ENCODE measurements at places on chromosomes 5 and 9. TPM values are rescaled to one million over a fixed set of nuclear protein-coding genes. Genes with fewer than 3 reads are reported as not detected.

NIPAL4 gene
- not detected for total RNA-seq

UBE2B gene
- 246 TPM for total RNA-seq

CAVIN4 gene
- 50.9 TPM for total RNA-seq

REEP2 gene
- 6.6 TPM for total RNA-seq

PCDHB8 gene
- total RNA-seq, result 2.1 TPM

- no peaks in the 10 kb centered on the region for H3K4me1 ChIP-seq
- DNase-seq, result no peak
- H3K4me3 ChIP-seq, result no peak overlapping the region
- no peak overlapping the region for H3K27ac ChIP-seq
- no peaks in the 10 kb centered on the region for H3K27me3 ChIP-seq
- H3K36me3 ChIP-seq, result no peaks in the 10 kb centered on the region
These were observed 53.7 kb downstream of the TGFBR1 start for GRCh38 chr9:99158629-99159028.

DNA sequence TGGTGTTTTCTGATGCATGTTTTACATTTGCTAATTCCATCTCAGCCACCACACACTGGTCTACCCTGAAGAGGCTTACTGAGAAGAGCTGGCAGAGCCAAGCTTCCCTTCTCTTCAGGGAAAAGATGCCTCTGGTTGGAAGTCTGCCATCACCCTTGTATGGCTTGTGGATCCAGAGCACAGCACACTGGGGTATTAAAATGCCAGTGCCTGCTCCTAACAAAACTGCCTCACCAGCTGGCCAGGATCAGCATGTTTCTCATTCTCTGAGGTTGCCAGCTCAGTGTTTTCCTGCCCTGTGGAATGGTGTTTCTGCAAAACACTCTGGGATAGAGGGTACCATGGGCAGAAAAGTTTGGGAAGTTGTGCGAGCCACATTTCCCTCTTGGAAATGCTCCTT lies 31.6 kb upstream of the ZNF618 start:
- H3K4me1 ChIP-seq, result no peaks in the 10 kb centered on the region
- no peak for DNase-seq
- H3K27ac ChIP-seq, result no peak overlapping the region
- H3K36me3 ChIP-seq, result no peaks in the 10 kb centered on the region
- H3K27me3 ChIP-seq, result peaks cover 5% of the 10 kb centered on the region

DNA sequence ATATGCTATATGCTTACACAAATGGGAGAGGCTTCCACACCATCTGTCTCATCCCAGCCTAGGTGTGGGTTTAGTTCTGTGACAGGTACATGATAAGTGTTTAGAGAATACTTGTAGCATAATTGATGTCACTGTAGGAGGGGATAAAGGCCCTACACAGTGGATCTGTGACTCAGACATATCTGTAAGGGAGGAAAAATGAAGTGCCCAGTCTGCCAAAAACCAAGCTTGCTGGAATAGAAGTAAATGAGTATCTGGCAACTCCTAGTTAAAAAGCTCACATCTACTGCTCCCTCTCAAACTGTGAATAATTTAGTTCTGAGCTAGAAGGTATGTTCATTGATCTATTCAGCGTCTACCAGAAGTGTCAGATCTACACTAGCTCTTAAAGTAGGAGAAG lies 38.9 kb upstream of the FAM174A start:
- no peak overlapping the region for H3K4me3 ChIP-seq
- H3K27me3 ChIP-seq, result no peaks in the 10 kb centered on the region
- DNase-seq, result no peak
- H3K4me1 ChIP-seq, result no peaks in the 10 kb centered on the region
- no peak overlapping the region for H3K27ac ChIP-seq
- H3K36me3 ChIP-seq, result no peaks in the 10 kb centered on the region

DNA sequence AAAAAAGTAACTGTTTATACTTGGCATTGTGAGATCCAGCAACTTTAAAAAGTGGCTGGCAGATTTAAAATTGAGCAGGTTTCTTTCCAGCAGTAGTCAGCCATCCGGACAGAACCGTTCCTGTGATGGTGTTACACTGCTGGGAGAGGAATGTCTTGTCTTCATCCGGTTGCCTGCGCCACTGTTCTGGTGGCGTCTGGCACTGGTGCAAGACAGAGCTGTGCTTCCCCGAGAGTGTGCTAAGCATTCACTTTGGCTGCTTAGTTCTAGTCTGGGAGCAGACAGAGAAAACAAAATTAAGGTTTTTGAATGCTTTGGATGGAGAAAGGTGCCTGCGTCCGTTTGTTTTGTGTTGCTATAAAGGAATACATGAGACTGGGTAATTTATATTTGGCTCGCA lies 35.5 kb upstream of the CREBRF start:
- DNase-seq, result peak; percentile 37
- no peak overlapping the region for H3K4me3 ChIP-seq
- H3K36me3 ChIP-seq, result peaks cover 19% of the 10 kb centered on the region
- peaks cover 33% of the 10 kb centered on the region for H3K4me1 ChIP-seq
- H3K27ac ChIP-seq, result peak overlapping the region; percentile 49
- H3K27me3 ChIP-seq, result no peaks in the 10 kb centered on the region

GRCh38 chr5:5686356-5686755 lies 263.9 kb downstream of the ICE1 start:
- H3K4me1 ChIP-seq, result peaks cover 38% of the 10 kb centered on the region
- H3K27ac ChIP-seq, result no peak overlapping the region
- no peak for DNase-seq
- H3K4me3 ChIP-seq, result no peak overlapping the region
- H3K27me3 ChIP-seq, result no peaks in the 10 kb centered on the region
- H3K36me3 ChIP-seq, result no peaks in the 10 kb centered on the region

DNA sequence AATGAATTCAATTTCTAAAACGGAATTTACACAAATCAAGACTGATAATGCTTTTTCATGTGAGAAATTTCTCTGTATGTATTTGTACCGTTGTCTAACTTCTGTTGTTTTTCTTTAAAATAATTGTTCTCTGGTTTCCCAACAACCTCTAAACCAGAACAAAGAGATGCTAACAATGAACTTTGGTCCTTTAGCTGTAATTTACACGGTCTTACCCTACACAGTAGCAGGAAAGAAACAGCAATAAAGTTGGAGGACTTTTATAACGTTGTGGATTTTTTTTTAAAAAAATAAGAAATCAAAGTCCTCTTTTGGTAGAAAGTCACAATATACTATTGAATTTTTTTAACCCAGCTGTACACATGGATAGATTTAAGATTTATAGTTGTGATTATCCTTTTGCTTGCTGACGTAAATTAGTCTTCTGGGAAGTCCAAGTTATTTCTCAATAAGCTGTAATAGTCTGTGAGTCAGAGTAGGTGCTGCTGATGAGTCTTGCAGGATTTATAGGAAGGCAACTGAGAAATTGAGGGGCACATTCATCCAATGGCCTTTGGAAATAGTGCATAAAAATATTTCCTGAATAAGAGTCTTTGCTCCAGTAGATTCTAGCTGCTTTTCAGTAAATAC lies 76.8 kb upstream of the PCSK1 start:
- DNase-seq, result no peak
- no peak overlapping the region for H3K27ac ChIP-seq
- H3K27me3 ChIP-seq, result no peaks in the 10 kb centered on the region
- H3K4me3 ChIP-seq, result no peak overlapping the region
- H3K4me1 ChIP-seq, result no peaks in the 10 kb centered on the region
- H3K36me3 ChIP-seq, result no peaks in the 10 kb centered on the region

GRCh38 chr5:124468671-124469411 lies 277.6 kb downstream of the ZNF608 start:
- H3K36me3 ChIP-seq, result no peaks in the 10 kb centered on the region
- H3K27me3 ChIP-seq, result no peaks in the 10 kb centered on the region
- H3K27ac ChIP-seq, result no peak overlapping the region
- DNase-seq, result no peak
- H3K4me1 ChIP-seq, result peaks cover 3% of the 10 kb centered on the region
- H3K4me3 ChIP-seq, result no peak overlapping the region

GRCh38 chr5:6699357-6699756 lies 13.9 kb upstream of the TENT4A start:
- H3K4me3 ChIP-seq, result no peak overlapping the region
- no peak overlapping the region for H3K27ac ChIP-seq
- peaks cover 12% of the 10 kb centered on the region for H3K4me1 ChIP-seq

- H3K4me1 ChIP-seq, result peaks cover 31% of the 10 kb centered on the region
- peaks cover 82% of the 10 kb centered on the region for H3K27me3 ChIP-seq
- H3K36me3 ChIP-seq, result no peaks in the 10 kb centered on the region
These were observed 22.1 kb downstream of the SARDH start for GRCh38 chr9:133715866-133716563.

Data from left ventricle myocardium inferior (tissue), 1 donor.